Fibroblast of lung (primary cell): ENCODE measurements at places on chromosomes 2 and 18. TPM values are rescaled to one million over a fixed set of nuclear protein-coding genes. Genes with fewer than 3 reads are reported as not detected.

GRCh38 chr2:25650256-25650655, 23.1 kb downstream of the DTNB start:
- H3K27ac ChIP-seq, result no peak overlapping the region
- no peaks in the 10 kb centered on the region for H3K4me1 ChIP-seq
- no peak for DNase-seq

GRCh38 chr2:204059016-204059415, 122.5 kb downstream of the ICOS start:
- peaks cover 3% of the 10 kb centered on the region for H3K27me3 ChIP-seq
- no peak overlapping the region for H3K27ac ChIP-seq
- DNase-seq, result no peak
- H3K36me3 ChIP-seq, result no peaks in the 10 kb centered on the region

DNA sequence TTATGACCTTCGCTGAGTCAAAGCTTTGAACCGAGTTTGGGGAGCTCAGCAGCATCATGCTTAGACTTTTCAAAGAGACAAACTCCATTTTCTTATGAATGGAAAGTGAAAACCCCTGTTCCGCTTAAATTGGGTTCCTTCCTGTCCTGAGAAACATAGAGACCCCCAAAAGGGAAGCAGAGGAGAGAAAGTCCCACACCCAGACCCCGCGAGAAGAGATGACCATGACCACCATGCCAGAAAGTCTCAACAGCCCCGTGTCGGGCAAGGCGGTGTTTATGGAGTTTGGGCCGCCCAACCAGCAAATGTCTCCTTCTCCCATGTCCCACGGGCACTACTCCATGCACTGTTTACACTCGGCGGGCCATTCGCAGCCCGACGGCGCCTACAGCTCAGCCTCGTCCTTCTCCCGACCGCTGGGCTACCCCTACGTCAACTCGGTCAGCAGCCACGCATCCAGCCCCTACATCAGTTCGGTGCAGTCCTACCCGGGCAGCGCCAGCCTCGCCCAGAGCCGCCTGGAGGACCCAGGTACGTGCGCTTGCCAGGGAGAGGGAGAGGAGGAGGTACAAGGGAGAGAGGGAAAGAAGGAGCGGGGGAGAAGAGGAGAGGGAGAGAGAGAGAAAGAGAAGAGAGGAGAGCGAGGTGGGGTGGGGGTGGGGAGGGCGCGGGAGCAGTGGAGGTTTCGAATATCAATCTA, at the start of gene DLX1:
TSS of gene DLX1 (plus strand) at position 48 of the 700 bp plus-strand sequence. CDS start at position 219, 171 bp downstream.
- H3K36me3 ChIP-seq, result no peaks in the 10 kb centered on the region
- no peak for DNase-seq
- H3K4me3 ChIP-seq, result peak within 1 kb of the TSS; percentile 65
- peak within 1 kb of the TSS; percentile 8 for H3K27ac ChIP-seq

- H3K27me3 ChIP-seq, result no peaks in the 10 kb centered on the region
- H3K4me3 ChIP-seq, result no peak overlapping the region
- no peak overlapping the region for H3K27ac ChIP-seq
These were observed 279.6 kb downstream of the ZNF804A start for GRCh38 chr2:184877909-184878308.

GRCh38 chr2:197784956-197785941, at the start of gene BOLL:
TSS of gene BOLL (minus strand) at chr2:197785319. CDS start at chr2:197781850, 3,469 bp downstream.
- H3K36me3 ChIP-seq, result no peaks in the 10 kb centered on the region
- no peak within 1 kb of the TSS for H3K4me3 ChIP-seq
- no peak for DNase-seq
- H3K4me1 ChIP-seq, result no peaks in the 10 kb centered on the region
- H3K27me3 ChIP-seq, result peaks cover 5% of the 10 kb centered on the region

DNA sequence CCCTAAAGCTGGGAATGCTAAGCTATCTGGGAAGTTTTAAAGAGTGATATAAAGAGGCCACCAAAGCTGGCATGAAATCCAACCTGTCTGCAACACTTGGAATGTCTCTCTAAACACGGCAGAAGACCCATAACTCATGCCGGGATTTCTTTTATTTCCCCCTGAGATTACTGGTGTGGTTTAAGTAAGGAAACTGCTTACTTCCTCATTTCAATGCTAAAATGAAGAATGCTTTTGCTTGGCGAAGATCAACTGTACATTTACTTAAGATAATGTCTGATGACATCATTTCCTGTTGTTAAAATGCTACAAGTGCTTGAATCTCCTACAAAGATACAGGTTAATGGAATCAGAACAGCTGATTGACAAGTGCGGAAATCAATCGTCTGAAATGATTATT, 353.8 kb upstream of the SALL3 start:
- no peak overlapping the region for H3K4me3 ChIP-seq
- no peaks in the 10 kb centered on the region for H3K27me3 ChIP-seq
- DNase-seq, result no peak
- no peaks in the 10 kb centered on the region for H3K4me1 ChIP-seq

GRCh38 chr18:23922939-23923338, 91.6 kb upstream of the TTC39C start:
- no peak overlapping the region for H3K4me3 ChIP-seq
- no peaks in the 10 kb centered on the region for H3K4me1 ChIP-seq
- no peaks in the 10 kb centered on the region for H3K27me3 ChIP-seq
- no peak for DNase-seq

GRCh38 chr2:109692013-109692743, 78.0 kb downstream of the SOWAHC start:
- no peak overlapping the region for H3K27ac ChIP-seq
- H3K4me3 ChIP-seq, result no peak overlapping the region
- no peaks in the 10 kb centered on the region for H3K36me3 ChIP-seq
- no peaks in the 10 kb centered on the region for H3K4me1 ChIP-seq
- H3K27me3 ChIP-seq, result no peaks in the 10 kb centered on the region

DNA sequence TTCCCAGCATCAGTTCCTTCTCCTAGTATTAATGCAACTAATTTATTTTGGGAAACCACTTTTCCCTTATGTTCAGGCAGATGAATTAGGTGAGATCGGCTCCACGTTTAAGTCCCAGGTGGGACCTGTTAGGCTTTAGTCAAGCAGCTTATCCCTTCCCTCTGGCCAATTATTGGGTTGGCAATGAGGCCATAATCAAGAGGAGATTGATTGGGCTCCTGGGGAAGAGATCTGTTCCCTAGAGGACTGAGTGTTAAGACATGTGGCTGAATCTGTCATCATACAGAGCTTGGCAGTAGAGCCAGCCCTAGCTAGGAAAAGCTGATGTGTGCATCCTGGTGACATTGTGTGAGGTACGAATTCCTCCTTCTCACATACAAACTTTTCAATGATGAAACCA, 104.4 kb downstream of the PTH2R start:
- no peaks in the 10 kb centered on the region for H3K36me3 ChIP-seq
- no peak for DNase-seq
- H3K27me3 ChIP-seq, result no peaks in the 10 kb centered on the region
- no peaks in the 10 kb centered on the region for H3K4me1 ChIP-seq
- H3K4me3 ChIP-seq, result no peak overlapping the region

DNA sequence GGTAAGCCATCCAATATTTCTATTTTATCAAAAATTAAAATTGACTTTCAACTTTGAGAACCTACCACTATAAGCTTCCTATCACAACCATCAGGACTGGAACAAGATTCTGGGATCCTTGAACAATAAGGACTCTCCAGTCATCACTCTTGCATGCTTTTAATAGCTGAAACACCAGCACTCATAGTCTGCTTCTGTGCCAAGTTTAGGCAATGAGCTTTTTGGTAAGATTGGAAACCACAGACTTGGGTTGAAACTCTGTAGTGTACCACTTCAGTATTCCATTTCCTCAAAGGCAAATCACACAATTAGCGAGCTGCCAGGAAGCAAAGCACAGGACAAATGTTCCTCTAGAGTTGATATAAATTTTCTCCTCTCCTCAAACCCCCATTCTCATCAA, 1065.8 kb upstream of the SLC39A10 start:
- H3K27ac ChIP-seq, result no peak overlapping the region
- H3K36me3 ChIP-seq, result no peaks in the 10 kb centered on the region
- no peaks in the 10 kb centered on the region for H3K27me3 ChIP-seq

DNA sequence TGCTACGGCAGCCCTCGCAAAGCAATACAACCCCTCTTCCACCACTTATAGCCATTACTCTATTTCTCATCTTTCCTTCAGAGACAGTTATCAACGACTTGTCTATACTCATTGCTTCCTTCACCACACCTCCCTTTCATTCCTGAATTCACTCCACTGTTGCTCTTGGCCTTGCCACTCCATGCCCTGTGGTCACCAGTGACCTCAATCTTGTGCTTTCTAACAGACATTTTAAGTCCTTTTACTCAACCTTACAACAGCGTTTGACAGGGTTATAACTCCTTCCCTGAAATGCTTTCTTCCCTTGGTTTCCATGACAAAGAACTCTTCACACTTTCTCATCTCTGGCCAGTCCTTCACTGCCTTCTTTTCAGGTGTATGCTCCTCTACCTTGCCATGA, 90.6 kb upstream of the CCDC141 start:
- no peak overlapping the region for H3K27ac ChIP-seq
- no peaks in the 10 kb centered on the region for H3K4me1 ChIP-seq
- H3K36me3 ChIP-seq, result peaks cover 5% of the 10 kb centered on the region
- no peak overlapping the region for H3K4me3 ChIP-seq
- no peaks in the 10 kb centered on the region for H3K27me3 ChIP-seq

GRCh38 chr2:1053786-1054185, 103.1 kb downstream of the SNTG2 start:
- DNase-seq, result no peak
- H3K27ac ChIP-seq, result no peak overlapping the region
- H3K4me3 ChIP-seq, result no peak overlapping the region
- peaks cover 6% of the 10 kb centered on the region for H3K4me1 ChIP-seq

DNA sequence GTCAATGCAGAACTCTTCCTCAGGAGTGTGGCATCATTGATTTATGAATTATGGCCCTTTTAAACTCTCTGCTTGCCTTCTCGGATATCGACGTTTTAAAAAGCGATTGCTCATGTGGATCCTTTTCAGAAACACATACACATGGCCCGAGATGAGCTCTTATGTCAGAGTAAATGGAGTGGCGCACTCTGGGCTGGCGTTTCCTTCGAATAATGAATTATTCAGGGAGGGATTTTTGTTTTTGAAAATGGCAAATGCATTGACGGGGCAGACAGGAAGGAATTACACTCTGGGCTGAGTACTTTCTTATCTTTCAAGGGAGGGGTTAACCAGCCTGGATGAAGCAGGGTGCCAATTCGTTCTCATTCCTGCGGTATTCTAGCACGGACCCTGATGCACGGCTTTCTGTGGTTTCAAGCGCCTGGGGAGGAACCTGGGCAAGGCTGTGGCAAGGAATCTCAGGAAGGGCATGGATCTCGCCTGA, 142.7 kb downstream of the PRKCE start:
- H3K27me3 ChIP-seq, result no peaks in the 10 kb centered on the region
- H3K27ac ChIP-seq, result no peak overlapping the region
- H3K4me3 ChIP-seq, result no peak overlapping the region

DNA sequence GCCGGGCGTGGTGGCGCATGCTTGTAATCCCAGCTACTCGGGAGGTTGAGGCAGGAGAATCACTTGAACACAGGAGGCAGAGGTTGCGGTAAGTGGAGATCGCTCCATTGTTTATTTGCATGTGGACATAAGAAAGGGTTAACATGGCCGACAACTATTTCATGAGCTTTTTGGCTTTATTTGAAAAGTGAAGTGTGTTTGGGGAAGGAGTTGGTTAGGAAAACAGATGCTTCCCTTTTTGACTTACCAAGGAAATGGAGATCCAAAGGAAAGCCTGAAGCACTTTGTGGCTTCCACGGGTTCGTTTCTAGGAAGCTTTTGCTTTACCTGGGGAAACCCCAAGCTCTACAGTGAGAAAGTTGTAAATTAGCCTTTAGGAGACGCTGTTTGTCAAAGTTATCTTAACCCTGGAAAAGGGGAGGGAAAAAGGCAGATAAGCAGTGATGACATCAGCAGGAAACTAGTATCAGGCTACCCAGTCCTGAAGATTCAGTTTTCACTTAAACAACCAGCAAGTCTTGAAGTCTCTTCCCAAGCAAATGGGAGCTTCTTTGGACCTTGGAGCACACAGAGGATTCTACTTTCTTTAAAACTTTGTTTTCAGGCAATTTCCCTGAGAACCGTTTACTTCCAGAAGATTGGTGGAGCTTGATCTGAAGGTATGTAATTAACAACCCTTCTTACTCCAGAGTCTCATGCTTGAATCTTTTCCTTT, at the start of gene CASP10:
TSS of gene CASP10 (plus strand) at position 492 of the 715 bp plus-strand sequence. CDS start 2,637 bp downstream, outside the sequence.
- DNase-seq, result peak; percentile 57
- no peaks in the 10 kb centered on the region for H3K27me3 ChIP-seq
- no peaks in the 10 kb centered on the region for H3K36me3 ChIP-seq
- H3K4me3 ChIP-seq, result peak within 1 kb of the TSS; percentile 9
- H3K27ac ChIP-seq, result no peak within 1 kb of the TSS

- no peak overlapping the region for H3K4me3 ChIP-seq
- H3K36me3 ChIP-seq, result no peaks in the 10 kb centered on the region
- no peak overlapping the region for H3K27ac ChIP-seq
- DNase-seq, result no peak
- no peaks in the 10 kb centered on the region for H3K27me3 ChIP-seq
- H3K4me1 ChIP-seq, result peaks cover 19% of the 10 kb centered on the region
These were observed 498.2 kb upstream of the TNP1 start for GRCh38 chr2:217357886-217358620.

- no peak for DNase-seq
- no peaks in the 10 kb centered on the region for H3K27me3 ChIP-seq
- no peak overlapping the region for H3K27ac ChIP-seq
- no peaks in the 10 kb centered on the region for H3K36me3 ChIP-seq
- no peak overlapping the region for H3K4me3 ChIP-seq
- no peaks in the 10 kb centered on the region for H3K4me1 ChIP-seq
These were observed 322.0 kb downstream of the SUCLG1 start for GRCh38 chr2:84137034-84137433.

DNA sequence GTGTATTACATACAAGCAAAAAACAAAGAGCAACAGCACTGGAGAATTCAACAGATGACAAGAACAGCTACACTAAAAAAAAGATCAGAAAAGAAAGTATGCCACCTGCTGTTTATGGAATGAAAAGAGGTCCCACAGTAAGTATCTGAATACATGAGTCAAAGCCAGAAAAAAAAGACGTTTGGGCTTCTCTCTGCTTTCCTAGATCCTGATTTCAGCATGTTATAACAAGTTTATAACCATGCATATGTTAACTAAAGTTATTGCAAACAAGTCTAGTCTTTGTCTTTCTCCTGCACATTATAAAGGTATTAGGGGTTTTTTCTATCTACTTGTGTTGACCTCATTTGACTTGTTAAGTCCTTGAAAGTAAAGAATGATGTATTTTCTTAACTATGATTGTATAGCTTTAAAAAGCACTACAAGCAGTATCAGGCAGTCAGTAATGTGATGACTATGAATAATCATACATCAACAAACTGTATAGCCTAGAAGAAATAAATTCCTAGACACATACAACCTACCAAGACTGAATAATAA, 108.5 kb upstream of the COL5A2 start:
- H3K4me1 ChIP-seq, result peaks cover 18% of the 10 kb centered on the region
- no peaks in the 10 kb centered on the region for H3K27me3 ChIP-seq
- H3K4me3 ChIP-seq, result no peak overlapping the region
- peak; percentile 91 for DNase-seq

The WDR7 gene
- total RNA-seq, result 19.0 and 27.2 TPM in 2 replicates

The LYG1 gene
- 0.26 and 0.50 TPM in 2 replicates for total RNA-seq

The RND3 gene
- 559 and 1,405 TPM in 2 replicates for total RNA-seq

The C2orf66 gene
- 0.17 and 0.26 TPM in 2 replicates for total RNA-seq
